ENCODE measurements at places on chromosomes 3 and 15.

GRCh38 chr15:48592933-48593332 is 52.6 kb downstream of the FBN1 start:
- no peak for DNase-seq

DNA sequence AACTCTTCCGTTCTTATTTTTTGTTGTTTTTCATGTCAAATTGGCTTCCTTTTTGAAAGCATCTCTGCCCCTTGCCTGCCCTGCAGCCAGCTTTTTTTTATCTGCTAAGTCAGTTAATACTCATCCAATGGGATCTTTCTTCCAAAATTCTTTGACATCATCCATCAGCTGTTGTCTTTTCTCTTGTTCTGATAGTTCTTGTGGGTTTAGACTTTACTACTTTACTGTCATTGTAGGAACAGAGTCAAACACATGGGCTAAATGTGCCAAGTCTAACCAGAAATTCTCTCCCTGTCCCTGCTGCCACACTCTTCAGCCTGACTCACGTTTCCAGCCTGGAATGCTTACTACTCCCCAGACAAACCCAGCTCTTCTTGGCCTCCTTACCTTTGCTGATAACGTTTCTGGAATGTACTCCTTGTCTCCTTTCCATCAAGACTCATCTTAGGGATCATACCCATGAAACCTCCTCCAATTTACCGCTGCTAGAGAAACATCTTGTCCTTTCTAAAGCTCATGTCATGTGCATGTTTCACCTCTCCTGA is 10.7 kb upstream of the VPS8 start:
- no peak for DNase-seq

- peak; percentile 64 for DNase-seq
Observed at GRCh38 chr15:60582370-60583036, 103.6 kb upstream of the ICE2 start.

- no peak for DNase-seq
Observed at GRCh38 chr15:67899596-67900283, 59.9 kb upstream of the RNU6-1 start.

- DNase-seq = no peak
Observed at GRCh38 chr3:88863196-88863595, 244.2 kb upstream of the EPHA3 start.

DNA sequence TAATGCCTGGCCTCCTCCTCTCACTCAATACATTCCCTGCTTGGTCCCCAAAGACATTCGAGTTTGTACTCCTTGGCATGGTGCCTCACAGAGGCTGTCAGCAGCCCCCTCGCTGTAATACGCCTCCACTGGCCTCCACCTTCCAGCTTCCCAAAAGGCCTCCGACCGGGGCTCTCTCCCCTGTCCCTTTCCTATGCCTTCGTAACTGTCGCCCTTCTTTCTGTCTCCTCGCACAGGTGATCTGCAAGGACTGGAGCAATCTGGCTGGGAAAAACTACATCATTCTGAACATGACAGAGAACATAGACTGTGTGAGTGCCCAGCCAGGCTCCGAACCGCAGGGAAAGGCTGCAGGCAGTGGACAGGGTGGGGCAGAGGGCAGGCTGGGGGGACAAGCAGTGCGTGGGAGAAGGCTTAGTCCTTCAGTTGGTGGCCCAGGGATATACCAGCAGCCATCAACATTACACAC is 10.7 kb upstream of the ABTB1 start:
- no peak for DNase-seq

- DNase-seq = no peak
Observed at GRCh38 chr3:132643366-132643765, 16.2 kb downstream of the ACAD11 start.
